ENCODE measurements at places on chromosomes 5 and 9.
A peak's percentile ranks its signal among the peaks of the same experiment; 100 is the strongest.

DNA sequence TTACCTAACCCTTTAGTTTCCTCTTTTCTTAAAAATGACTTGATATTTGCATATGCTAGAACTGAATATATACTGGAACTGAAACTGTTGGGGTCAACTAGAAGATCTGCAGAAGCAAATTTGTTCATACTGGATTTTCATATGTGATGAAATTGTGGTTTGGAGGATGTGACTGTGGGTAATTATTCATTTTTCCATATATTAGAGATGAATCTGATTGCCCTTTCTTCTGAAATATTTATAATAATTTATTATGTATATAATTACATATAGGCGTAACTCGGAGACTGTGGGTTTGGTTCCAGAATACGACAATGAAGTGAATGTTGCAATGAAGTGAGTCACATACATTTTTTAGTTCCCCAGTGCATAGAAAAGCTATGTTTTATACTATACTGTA lies 149.1 kb downstream of the ATP10B start:
- DNase-seq, result no peak

GRCh38 chr5:148730270-148730669 lies 75.9 kb upstream of the HTR4 start:
- DNase-seq, result no peak

DNA sequence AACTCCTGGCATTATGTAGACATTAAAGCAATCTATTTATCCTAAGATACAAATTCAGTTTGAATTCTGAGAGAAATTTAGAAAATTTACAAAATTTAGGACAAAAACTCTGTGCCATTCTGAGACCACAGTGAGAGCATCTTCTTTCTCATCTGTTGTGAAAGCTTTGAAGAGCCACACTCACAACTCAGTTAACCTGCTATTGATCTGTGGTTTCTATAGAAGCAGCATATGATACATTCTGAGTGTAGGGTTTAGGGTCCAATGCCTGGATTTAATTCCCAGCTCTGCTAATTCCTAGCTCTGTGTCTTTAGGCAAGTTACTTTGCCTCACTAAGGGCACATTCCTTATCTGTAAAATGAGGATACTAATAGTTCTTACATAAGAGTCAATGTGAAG lies 21.6 kb downstream of the CAST start:
- no peak for DNase-seq

DNA sequence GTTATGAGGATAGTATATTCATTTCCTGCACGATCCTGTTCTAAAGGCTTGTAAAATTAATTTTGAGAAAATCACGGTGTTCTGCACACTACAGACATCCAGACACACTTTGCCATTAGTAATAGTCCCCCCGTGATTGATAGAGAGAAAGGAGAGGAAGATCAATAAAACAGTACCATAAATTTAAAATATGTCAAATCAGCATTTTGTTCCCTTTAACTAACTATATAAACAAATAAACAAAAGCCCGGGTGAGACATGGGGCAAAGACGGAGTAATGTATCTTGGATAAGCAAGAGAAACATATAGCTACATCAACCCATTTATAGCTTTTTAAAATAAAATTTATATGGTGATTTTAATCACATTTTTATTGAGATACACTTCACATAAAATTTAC lies 10.6 kb upstream of the CER1 start:
- DNase-seq, result no peak

- no peak for DNase-seq
These were observed 47.0 kb downstream of the GPR21 start for GRCh38 chr9:123080444-123080843.

GRCh38 chr9:110240198-110240597 lies 16.1 kb downstream of the TXN start:
- DNase-seq, result no peak

- DNase-seq, result no peak
These were observed 195.4 kb upstream of the TYRP1 start for GRCh38 chr9:12497790-12498189.

GRCh38 chr9:114754581-114754980 lies 51.3 kb downstream of the TNFSF15 start:
- no peak for DNase-seq

GRCh38 chr9:88198341-88198807 lies 60.1 kb upstream of the SPATA31C2 start:
- no peak for DNase-seq

GRCh38 chr5:175657593-175658271 lies at the start of gene HRH2:
Gene HRH2 (plus strand): TSS chr5:175658071. CDS start chr5:175683234, 25,163 bp downstream.
- DNase-seq, result peak; percentile 62
